CD8-positive, alpha-beta memory T cell (primary cell): ENCODE measurements at places on chromosomes 13 and 19.

GRCh38 chr19:7067716-7068115 is 1.8 kb upstream of the ZNF557 start:
- H3K27ac ChIP-seq, result no peak overlapping the region
- H3K36me3 ChIP-seq, result peaks cover 15% of the 10 kb centered on the region
- no peak overlapping the region for H3K4me3 ChIP-seq
- no peaks in the 10 kb centered on the region for H3K27me3 ChIP-seq
- H3K4me1 ChIP-seq, result peaks cover 17% of the 10 kb centered on the region

DNA sequence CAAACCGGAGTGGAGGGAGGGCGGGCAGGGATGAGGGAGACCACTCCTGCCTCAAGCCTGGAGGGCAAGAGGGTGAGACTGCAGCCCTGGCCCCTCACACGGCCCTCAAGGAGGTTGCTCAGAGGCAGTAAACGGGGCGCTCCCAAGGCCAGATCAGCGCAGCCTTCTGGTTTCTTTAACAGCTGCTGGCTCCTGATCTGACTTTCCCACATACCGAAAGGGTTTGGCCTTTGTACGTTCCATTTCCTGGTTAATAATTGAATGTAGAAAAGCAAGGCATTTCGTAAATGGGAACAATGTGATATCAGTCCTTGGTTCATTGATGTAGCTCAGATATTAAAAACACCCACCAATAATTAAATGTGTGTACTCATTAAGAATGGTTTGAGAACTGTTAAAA is 71.5 kb downstream of the GGACT start:
- H3K4me3 ChIP-seq, result no peak overlapping the region
- H3K27ac ChIP-seq, result no peak overlapping the region
- no peak for DNase-seq
- no peaks in the 10 kb centered on the region for H3K36me3 ChIP-seq
- no peaks in the 10 kb centered on the region for H3K27me3 ChIP-seq

- H3K27me3 ChIP-seq, result no peaks in the 10 kb centered on the region
- H3K4me1 ChIP-seq, result no peaks in the 10 kb centered on the region
- no peak for DNase-seq
- H3K27ac ChIP-seq, result no peak overlapping the region
- H3K4me3 ChIP-seq, result no peak overlapping the region
- H3K36me3 ChIP-seq, result no peaks in the 10 kb centered on the region
Measured at GRCh38 chr13:91101381-91101780, 246.1 kb upstream of the MIR17HG start.

- H3K27ac ChIP-seq, result no peak overlapping the region
- H3K4me1 ChIP-seq, result no peaks in the 10 kb centered on the region
- H3K27me3 ChIP-seq, result no peaks in the 10 kb centered on the region
- no peak overlapping the region for H3K4me3 ChIP-seq
- no peak for DNase-seq
Measured at GRCh38 chr13:46831588-46832194, 34.7 kb upstream of the ESD start.

GRCh38 chr13:33284916-33285315 is 639 bp downstream of the STARD13 start:
- H3K4me3 ChIP-seq, result no peak overlapping the region
- H3K4me1 ChIP-seq, result peaks cover 15% of the 10 kb centered on the region
- no peaks in the 10 kb centered on the region for H3K36me3 ChIP-seq
- no peak for DNase-seq
- peaks cover 4% of the 10 kb centered on the region for H3K27me3 ChIP-seq

DNA sequence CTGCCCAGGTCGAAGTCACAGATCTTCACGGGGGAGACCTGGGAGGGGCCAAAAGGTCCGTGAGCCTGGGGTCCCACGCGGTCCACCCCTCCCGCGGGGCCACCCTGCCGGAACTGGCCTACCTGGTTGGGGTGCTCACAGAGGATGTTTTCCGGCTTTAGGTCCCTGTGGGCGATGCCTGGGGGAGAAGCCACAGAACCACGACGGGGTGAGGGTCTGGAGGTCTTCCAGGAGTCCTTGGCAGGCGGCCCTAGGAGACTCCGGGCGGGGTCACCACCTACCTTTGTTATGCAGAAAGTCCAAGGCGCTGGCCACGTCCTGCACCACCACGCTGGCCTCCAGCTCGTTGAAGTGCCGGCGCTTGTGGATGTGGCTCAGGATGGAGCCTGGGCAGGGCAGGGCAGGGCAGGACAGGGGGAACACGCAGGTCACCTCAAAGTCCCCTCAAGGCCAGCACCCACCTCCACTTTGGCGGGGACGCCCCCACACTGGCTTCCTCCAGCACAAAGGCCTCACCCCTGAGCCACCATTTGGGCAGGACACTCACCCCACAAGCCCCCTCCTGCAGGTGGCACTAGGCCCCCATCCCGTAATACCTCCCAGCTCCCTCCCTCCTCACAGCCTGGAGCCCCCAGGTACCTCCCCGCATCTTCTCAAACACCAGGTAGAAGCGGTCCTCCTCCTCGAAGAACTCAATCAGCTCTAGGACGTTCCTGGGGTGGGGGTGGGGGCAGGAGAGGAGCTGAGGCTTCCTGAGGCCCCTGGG is 8.4 kb downstream of the MKNK2 start:
- H3K4me1 ChIP-seq, result peaks cover 57% of the 10 kb centered on the region

- H3K27ac ChIP-seq, result no peak overlapping the region
- DNase-seq, result no peak
- H3K4me3 ChIP-seq, result no peak overlapping the region
- no peaks in the 10 kb centered on the region for H3K27me3 ChIP-seq
- H3K4me1 ChIP-seq, result no peaks in the 10 kb centered on the region
- H3K36me3 ChIP-seq, result no peaks in the 10 kb centered on the region
Measured at GRCh38 chr13:59738921-59739320, 424.8 kb downstream of the DIAPH3 start.

DNA sequence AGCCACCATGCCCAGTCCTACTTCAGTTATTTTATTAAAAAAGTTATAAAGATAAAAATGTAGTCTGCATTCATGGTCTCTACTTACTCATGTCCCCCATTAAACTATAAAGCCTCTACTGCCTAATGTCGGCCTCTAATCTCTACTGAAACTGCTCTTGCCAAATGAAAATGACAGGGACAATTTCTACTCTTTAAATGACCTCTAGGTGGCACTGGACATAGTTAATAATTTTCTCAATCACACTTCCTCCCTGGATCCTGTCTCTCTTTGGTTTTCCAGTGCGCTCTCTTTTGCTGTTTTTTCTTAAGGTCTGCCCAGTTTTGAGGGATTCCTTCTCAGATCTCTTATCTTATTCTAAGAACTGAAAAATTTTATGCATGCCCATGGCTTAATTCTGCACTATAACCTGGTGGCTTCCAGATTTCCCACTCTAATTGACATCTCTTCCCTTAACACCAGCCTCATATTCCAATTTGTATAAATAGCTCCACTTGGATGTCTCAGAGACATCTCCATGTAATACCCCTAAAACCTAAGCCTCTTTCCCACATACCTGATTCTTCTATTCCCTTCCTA is 54.3 kb downstream of the MTMR6 start:
- no peak overlapping the region for H3K27ac ChIP-seq
- DNase-seq, result no peak
- no peaks in the 10 kb centered on the region for H3K27me3 ChIP-seq
- H3K4me3 ChIP-seq, result no peak overlapping the region
